Hepatocyte (in vitro differentiated cells): ENCODE measurements at places on chromosomes 4 and X.
A peak's percentile ranks its signal among the peaks of the same experiment; 100 is the strongest.

DNA sequence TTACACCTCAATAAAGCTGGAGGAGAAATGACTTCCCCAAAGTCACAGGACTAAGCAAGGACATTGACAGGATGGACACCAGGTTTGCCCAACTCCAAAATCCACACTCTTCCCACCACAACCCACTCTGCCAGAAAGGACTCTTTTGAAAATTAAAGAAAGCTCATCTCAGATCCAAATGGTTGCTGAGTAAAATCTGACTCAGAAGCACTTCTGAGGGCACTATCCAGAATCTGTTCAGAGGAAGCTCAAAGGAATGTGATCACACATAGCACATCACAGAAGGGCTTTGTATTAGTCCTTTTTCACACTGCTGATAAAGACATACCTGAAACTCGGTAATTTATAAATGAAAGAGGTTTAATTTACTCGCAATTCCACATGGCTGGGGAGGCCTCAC is 155.5 kb downstream of the RAB28 start:
- DNase-seq = no peak

- DNase-seq = no peak
These were observed 39.0 kb upstream of the GBA3 start for GRCh38 chr4:22653752-22654151.

GRCh38 chr4:75289914-75290582 is 224.2 kb downstream of the RCHY1 start:
- DNase-seq = peak; percentile 49

GRCh38 chr4:15753786-15754185 is 24.3 kb upstream of the CD38 start:
- no peak for DNase-seq

DNA sequence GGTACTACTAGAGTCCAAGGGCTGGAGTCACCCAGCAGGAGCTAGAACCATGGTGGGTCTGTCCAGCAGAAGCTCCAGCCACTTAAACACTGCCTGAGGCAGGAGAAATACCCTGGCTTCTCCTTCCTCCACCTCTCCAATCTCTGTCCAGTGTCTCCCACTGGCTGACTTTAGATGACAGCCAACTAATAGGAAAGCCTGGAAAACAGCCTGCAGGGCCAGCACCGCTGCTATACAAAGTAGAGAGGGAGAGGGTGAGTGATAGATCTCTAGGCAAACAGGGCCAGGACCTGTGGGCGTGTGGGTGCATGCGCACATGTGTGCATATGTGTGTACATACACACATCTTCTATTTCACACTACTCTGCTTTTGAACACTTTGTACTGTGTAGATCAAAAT is 56.5 kb upstream of the ATP8A1 start:
- no peak for DNase-seq

- no peak for DNase-seq
These were observed 76.4 kb downstream of the CLCN4 start for GRCh38 chrX:10233173-10233572.

DNA sequence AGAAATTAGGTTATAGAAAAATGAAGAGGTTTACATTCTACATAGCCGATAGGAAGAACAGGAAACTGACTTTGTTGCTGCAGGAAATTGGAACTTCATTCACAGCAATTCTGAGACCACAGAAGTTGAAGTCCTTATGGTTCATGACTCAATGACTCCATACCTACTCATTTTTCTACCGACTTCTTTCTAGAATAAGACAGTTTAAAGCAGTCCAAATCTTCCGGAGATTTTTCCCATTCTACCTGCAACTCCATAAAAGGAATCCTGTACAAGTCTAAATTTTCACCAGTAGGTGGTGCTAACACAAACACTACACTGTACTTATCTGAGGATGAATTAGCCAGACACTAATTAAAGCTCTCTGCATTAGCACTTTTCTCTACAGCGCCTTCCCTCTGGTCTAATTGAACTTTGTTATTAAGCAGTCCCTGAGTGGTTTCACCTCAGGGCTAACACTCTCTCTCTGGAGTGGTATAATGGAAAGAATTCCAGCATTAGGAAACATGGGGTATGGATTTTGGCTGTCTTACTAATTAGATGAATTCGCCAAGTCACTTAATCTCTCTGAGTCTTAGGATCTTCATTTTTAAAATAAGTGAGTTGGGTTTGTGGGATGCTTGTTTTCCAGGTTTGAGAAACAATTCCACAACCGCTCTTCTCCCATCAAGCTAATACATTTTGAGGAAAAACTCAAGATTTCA is 167.9 kb downstream of the SMIM20 start:
- peak; percentile 66 for DNase-seq

GRCh38 chrX:103674531-103675454 is 11.7 kb downstream of the MORF4L2 start:
- DNase-seq = no peak

GRCh38 chr4:69823481-69824186 is 36.3 kb downstream of the SULT1E1 start:
- DNase-seq = peak; percentile 83

DNA sequence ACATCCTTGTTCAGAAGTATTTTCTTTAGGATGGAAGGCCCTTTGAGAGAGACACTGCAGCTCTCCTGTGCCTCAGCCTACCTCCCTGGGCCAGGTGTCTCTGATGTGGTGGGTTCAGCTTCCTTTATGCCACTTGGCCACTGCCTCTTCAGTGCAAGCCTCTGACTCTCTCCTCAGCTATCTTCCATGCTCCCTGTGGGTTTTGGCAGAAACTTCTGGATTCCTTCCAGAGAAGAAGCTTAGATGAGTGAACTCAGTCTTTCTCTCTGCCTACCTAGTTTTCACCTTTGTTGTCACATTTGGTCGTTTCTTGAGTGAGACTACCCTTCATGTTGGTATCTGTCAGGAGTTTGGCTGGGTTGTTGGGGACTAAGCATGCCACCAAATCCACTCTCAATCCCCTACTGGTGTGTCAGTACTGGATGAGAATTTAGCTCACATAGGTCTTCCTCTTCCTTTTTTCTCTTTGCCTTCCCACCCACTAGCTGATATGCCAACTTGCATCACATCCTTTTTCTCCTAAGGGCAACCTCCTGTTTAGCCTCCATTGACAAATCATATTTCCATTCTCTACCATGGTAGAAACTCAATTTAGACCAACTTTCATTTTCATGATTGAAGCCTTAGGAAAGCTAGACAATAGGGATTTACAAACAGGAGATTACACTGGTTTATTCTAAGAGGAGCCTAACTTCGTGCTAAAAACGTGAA is 32.0 kb downstream of the IL15 start:
- no peak for DNase-seq

DNA sequence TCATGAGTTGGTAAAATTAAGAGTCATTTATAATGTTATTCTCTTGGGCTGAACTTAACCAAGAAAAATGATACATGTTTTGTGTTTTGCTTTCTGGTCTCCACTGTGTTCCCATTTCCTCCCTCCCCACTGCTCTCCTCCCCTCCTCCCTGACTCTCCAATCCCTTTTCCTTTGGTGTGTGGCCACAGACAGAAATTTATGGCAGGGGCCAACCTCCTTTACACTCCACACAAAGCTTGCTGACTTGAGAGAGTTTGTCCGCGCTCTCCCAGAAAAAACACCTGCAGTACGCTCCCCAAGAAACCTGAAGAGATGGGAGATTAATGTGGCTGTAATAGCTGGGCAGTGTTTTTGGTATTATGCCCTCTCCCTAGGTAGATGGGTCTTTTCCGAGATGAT is 88.9 kb downstream of the ALPK1 start:
- DNase-seq = no peak

- no peak for DNase-seq
These were observed 7.2 kb downstream of the PDHA1 start for GRCh38 chrX:19350941-19351384.

- DNase-seq = no peak
These were observed 20.2 kb downstream of the PDK3 start for GRCh38 chrX:24485323-24485722.

GRCh38 chr4:168630445-168631187 is 133.8 kb downstream of the PALLD start:
- DNase-seq = no peak

- DNase-seq = peak; percentile 49
These were observed 569 bp downstream of the DCK start for GRCh38 chr4:70994069-70994366.

GRCh38 chr4:25900310-25900709 is 13.7 kb upstream of the SMIM20 start:
- no peak for DNase-seq
